Activated T-helper 17 cell treated with anti-CD3 and anti-CD28 coated beads, Interleukin-2, amount 50 U/mL, for 72 hours (primary cell): ENCODE measurements at places on chromosomes 2 and 18.

DNA sequence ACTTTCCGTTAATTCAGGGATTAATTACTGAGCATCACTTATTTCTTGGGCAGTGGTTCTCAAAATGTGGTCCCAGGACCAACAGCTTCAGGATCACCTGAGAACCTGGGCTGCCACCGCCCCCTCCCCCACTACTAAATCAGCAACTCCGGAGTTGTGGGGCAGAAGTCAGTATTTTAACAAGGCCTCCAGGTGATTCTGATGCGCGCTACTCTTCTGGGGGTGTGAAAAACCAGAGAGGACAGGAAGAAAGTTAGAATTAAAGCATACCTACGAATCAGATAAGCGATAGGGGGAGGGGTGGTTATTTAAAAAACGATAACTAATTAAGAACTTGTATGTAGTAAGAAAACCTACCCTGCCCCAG lies 319 bp downstream of the ZSCAN30 start:
- peak; percentile 51 for ATAC-seq

- peak; percentile 35 for ATAC-seq
Observed at GRCh38 chr2:68319398-68320117, at the start of gene CNRIP1. Gene CNRIP1 (minus strand): TSS chr2:68319949. CDS start chr2:68319400, 549 bp downstream.

DNA sequence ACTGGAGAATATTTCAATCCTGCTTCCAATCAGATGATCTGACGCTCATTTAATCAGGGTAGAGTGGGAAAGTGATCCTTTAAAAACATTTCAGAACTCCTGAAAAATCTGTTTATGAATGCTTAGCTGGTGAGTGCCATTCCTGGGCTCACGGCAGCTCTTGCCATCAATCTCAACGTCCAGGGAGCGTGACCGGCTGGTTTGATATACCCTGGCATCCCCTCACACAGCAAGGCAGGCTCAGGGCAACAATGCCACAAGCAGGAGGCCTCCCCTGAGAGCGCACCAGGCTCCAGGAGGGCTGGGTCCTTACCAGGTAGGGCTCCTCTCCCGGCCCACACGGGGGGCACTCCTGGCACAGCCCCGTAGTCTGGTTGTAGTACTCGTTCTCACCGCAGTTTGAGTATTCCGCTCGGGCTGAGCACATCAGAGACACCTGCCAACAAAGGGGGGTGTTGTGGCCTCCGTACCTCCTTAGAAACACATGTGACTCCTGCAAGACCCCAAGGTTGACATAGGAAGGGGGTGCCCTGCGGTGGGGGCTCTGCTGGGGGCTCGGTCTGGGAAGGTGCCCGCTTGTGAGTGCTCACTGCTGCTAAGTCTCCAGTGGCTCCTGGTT lies 59.1 kb downstream of the EDAR start:
- ATAC-seq: no peak

DNA sequence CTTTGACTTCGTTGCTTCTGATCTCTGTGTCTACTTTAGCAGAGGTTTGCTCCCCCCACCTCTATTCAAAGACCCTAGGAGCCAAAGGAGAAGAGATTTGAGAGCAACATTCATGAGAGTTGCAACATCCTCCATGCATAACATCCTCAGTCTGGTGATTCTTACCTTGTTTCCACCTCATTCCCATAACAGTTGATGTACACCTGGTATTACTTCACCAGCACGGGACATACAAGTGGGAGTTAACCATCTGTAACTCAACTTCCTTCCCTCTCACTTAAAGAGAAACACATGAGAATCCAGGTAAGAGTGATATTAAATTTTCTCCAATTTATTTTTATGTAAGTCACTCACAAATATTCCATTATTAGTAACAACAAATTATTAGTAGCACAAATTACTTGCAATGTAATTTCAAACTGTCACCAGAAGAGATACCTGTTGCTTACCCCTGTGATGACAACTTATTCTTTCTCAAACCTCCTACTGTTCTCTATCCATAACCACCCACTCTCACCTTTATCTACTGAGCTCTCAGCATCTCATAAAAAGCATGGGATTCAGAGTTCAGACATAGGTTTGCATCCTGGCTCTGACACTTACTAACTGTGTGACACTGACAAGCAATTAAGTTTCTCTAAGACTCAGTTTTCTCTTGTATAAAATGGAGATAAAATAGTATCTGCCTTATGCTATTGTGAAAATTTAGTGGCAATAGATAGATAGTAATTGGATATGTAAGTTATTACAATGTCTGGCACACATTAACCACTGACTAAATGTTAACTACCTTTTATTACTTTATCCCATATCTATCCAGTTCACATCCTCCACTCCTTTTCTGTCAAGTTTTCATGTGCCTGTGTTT lies 184.6 kb upstream of the SRD5A2 start:
- ATAC-seq: no peak

GRCh38 chr18:74608681-74609080 lies 11.0 kb downstream of the ZNF407 start:
- no peak for ATAC-seq

DNA sequence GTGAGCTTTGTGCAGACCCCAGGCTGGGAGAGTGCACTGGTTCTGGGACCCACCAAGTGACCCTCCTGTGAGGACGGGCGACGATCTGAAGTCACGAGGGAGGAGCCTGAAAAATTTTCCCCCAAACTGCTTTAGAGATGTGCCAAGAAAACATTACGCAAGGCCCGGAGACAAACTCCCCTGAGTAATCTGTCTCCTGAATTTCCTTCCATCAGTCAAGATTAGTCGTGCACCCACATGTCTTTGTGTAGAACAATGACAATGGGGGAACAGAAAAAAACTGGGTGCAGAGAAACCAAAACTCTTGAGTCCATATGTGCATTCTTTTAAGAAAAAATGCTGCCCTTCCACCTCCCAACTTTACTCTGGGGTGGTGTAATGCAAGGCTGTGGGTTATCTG lies 12.6 kb upstream of the NCK2 start:
- ATAC-seq: no peak

DNA sequence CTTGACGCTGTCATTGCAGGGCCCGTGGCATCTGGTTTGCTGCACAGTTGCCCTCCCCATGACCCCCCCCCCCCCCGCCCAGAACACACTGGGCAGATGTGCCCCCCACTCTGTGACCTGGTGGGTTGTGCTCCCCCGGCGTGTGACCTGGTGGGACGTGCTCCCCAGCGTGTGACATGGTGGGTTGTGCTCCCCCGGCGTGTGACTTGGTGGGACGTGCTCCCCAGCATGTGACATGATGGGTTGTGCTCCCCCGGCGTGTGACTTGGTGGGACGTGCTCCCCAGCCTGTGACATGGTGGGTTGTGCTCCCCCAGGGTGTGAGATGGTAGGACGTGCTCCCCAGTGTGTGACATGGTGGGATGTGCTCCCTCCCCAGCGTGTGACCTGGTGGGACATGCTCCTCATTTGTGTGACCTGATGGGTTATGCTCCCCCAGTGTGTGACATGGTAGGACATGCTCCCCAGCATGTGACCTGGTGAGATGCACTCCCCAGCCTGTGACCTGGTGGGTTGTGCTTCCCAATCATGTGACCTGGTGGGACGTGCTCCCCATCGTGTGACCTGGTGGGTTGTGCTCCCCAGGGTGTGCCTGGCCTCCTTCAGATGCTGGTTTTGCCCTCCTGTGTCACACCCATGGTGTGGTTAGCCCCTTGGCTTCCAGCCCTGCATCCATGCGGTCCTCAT lies 213.7 kb downstream of the AGAP1 start:
- no peak for ATAC-seq

GRCh38 chr2:53509831-53510388 lies 257.7 kb upstream of the CHAC2 start:
- ATAC-seq: no peak

DNA sequence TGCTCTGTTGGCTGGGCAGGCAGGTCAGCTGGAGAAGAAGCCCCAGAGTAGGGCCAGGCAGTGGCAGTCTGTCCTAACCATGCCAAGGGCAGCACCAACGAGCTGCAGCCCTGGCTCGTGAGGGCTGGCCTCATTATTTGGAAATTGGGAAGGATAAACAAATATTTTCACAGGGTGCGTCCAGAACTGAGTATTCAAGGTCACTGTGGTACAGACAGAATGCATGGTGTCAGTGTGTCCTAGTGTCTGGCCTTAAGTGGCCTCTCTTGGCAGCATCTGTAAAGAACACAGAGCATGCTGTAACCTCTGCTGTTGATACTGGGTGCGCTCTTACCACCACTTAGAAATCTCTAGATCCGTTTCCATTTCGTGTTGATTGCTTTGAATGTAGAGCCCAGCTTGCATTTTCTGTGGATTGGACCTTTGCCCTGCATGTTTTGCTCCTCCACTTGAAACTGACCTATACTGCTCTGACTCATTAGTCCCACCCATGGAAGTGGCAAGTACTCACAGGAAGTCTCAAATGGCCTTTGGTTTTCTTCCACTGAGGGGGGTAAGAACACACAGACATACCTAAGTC lies 88.2 kb downstream of the GREB1L start:
- ATAC-seq: no peak

DNA sequence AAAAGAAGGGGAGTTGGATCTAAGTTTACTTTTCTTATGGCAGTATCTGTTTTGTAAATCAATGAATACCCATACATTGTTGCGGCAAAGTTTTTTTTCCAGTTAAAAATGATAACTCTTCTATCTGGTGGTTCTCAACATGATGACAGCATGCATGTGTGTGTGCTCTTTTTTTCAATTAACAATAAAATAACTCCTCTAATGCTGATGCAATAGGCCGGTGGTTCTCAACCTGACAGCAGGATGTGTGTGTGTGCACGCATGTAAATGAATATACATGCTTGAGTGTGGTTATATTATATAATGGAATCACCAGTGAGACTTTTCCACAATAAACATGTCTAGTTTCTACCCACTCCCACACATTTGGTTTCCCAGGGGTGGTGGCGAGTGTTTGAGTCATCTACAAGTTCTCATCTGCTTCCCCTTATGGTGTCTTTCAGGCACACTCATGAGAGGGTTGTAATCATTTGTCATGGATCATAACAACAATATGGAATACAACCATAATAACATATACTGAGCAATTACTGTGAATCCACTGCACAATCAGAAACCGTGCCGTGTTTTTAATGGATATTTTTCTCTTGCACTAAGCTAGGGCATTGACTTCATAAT lies 31.2 kb downstream of the PARD3B start:
- peak; percentile 76 for ATAC-seq

GRCh38 chr2:15498554-15498953 lies 62.6 kb downstream of the NBAS start:
- ATAC-seq: no peak

DNA sequence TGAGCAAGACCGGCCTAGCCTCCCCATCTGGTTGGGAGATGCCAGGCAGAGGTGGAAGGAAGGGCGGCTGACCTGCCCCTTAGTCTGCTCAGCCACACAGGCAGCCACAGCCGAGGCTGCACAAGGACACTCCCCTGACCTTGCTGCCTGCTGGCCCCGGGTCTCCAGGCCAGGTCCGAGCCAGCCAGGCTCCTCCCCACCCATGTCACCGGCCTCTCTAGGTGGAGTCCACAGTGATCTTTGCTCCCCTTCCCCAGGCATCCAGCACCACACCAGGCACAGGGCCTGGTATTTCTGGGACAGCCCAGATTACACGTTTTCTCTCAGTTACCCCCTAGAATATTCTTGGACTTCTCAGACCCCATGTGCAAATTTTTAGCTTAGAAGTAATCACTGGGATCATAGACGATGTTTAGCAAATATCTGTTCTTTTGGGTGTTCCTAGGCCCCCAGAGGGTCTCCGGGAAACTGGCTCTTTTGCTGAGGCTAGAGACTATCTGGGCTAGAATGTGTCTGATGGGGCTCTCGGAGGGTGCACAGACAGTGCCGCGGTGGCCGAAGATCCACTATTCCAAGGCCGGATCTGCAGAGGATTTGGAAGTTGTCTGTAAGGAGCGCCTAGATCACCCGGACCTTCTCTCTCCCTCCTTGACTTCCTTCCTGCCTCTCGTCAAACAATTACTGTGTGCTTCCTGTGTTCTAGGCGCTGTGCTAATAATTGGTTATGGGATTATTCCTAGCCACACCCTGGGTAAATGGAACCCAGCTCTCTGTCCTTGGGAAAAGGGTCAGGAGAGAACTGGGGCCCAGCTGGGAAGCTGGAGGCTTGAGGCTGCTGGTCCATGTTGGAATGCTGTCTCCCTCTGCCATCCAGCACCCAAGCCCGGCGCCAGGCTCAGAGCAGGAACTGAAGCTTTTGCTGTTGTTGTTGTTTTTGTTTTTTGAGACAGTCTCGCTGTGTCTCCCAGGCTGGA lies 46.9 kb downstream of the ODC1 start:
- ATAC-seq: no peak

DNA sequence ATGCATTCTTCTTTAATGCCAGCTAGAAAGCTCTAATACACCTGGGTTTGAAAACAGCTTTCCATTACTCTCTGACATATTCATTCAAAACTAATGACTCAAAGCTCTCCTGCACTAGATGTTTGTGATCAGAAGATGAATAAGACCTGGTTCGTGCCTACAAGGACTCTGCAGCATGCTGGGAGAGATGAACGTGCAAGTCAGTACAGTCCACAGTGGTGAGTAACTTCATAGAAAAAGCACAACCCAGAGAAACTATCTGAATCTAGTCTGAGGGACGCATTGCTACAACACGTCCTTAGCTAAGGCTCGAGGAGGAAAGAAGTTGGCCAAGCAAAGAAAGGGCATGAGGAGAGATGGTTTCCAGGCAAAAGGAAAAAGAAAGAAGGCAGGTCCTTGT lies 234.3 kb downstream of the OSR1 start:
- ATAC-seq: no peak

DNA sequence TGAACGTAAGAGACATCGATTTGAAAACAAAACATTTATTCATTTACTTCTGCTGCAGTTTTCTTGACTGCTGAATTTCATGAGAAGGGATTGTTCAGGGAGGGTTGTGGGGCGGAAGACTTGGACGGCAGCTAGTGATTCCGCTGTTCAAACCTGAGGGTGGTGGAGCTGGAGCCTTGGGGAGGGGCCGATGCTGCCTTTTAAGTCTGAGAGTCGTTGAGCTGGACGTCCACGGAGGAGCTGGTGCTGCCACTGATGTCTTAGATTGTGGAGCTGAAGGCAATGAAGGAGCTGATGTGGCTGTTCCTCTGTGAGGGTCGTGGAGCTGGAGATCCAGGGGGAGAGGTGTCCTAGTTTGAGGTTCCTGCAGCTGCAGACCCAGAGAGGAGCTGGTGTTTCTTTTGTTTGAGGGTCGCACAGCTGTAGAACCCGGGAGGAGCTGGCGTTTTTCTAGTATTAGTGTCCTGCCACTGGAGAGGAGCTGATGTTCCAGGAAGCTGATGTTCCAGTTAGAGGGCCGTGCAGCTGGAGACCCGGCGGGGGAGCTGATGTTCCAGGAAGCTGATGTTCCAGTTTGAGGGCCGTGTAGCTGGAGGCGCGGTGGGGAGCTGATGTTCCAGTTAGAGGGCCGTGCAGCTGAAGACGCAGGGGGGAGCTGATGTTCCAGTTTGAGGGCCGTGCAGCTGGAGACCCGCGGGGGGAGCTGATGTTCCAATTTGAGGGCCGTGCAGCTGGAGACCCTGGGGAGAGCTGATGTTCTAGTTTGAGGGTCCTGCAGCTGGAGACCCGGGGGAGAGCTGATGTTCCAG lies 150.9 kb downstream of the RTP5 start:
- no peak for ATAC-seq

GRCh38 chr18:41353777-41354528 lies 601.1 kb upstream of the PIK3C3 start:
- ATAC-seq: no peak

GRCh38 chr18:26646901-26647300 lies 98.5 kb upstream of the KCTD1 start:
- no peak for ATAC-seq
